ENCODE measurements at places on chromosomes 16 and 17. TPM values are rescaled to one million over a fixed set of nuclear protein-coding genes. Genes with fewer than 3 reads are reported as not detected.

DNA sequence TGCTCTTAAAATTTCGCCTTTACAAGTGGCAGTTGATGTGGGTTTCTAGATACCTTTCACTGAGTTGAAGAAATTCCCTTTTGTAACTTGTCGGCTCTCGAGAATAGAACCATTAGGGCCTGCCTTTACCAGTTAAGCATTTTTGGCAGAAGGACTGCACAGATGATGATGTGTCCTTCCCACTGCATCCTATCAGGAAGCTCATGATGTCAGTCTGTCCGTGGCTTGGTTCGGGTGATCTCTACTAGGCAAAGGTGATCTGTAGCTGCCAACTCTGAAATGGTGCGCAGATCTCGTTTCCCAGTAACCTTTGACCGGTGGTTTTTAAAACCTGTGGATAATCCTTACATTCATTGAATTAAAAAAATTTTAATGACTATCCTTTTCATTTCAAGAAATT, 49.7 kb downstream of the ZNRF1 start:
- H3K27ac ChIP-seq: no peak overlapping the region
- peaks cover 13% of the 10 kb centered on the region for H3K4me1 ChIP-seq
- H3K27me3 ChIP-seq: no peaks in the 10 kb centered on the region

- no peaks in the 10 kb centered on the region for H3K36me3 ChIP-seq
- no peaks in the 10 kb centered on the region for H3K27me3 ChIP-seq
- no peak overlapping the region for H3K4me3 ChIP-seq
- no peak for DNase-seq
- no peaks in the 10 kb centered on the region for H3K4me1 ChIP-seq
Measured at GRCh38 chr17:61259360-61259759, 140.3 kb upstream of the TBX2 start.

Gene CLUH
- total RNA-seq: 46.6 TPM

DNA sequence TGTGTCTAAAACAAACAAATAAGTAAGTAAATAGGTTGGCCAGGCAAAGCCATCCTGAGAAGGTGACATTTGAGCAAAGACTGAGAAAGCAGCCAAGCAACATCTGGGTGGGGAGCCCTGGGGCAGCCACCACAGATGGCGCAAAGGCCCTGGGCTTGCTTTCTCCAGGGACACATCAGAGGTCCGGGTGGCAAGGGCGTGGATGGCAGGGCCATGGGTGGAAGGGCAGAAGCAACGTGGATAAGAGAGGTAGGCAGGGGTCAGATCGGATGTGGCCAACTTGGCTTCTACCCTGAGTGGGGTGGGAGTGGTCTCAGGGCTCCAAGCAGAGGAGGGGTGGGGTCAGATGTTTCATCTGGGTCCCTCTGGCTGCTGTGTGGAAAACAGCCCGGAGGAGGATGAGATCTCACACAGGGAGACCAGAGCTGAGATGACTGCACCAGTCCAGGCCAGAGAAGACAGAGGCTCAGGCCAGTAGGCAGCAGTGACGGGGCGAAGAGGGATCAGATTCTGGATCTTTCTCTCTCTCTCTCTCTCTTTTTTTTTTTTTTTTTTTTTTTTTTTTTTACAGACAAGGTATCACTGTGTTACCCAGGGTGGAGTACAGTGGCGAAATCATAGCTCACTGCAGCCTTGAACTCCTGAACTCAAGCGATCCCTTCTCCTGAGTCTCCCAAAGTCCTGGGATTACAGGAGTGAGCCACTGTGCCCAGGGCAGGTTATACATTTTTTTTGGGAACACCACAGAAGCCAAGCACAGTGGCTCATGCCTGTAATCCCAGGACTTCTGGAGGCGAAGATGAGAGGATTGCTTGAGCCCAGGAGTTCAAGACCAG, 6.1 kb upstream of the SPN start:
- DNase-seq: no peak
- no peak overlapping the region for H3K4me3 ChIP-seq
- no peaks in the 10 kb centered on the region for H3K36me3 ChIP-seq

DNA sequence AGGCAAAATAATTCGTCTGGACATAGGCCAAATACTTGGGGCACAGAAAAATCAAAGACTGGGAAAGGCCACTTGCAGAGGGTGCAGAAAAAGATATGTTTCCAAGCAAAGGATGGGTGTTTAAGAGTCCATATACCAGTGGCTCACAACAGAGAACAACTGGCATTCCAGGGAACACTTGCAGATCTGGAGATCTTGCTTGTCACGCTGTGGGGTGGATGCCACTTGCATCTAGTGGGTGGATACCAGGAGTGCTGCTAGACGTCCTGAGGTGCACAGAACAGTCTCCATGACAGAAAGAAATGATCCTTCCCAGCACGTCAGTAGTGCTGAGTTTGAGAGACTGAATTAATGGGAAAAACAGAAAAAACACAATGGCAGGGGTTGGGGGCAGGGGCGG, 8.4 kb downstream of the CBX8 start:
- H3K36me3 ChIP-seq: no peaks in the 10 kb centered on the region
- peaks cover 5% of the 10 kb centered on the region for H3K4me1 ChIP-seq
- no peak overlapping the region for H3K4me3 ChIP-seq

Gene PPP1R27
- not detected for total RNA-seq

GRCh38 chr16:19292186-19292585, 6.7 kb downstream of the CLEC19A start:
- H3K36me3 ChIP-seq: no peaks in the 10 kb centered on the region
- no peaks in the 10 kb centered on the region for H3K4me1 ChIP-seq
- no peak overlapping the region for H3K4me3 ChIP-seq
- no peak for DNase-seq
- H3K27me3 ChIP-seq: no peaks in the 10 kb centered on the region

GRCh38 chr16:89695086-89695874, 6.2 kb downstream of the SPATA2L start:
- no peak overlapping the region for H3K4me3 ChIP-seq
- H3K4me1 ChIP-seq: peaks cover under 1% of the 10 kb centered on the region
- H3K36me3 ChIP-seq: no peaks in the 10 kb centered on the region
- H3K27me3 ChIP-seq: no peaks in the 10 kb centered on the region
- DNase-seq: no peak
- H3K27ac ChIP-seq: no peak overlapping the region

GRCh38 chr16:78485188-78485916, 385.9 kb downstream of the WWOX start:
- DNase-seq: no peak
- H3K27me3 ChIP-seq: no peaks in the 10 kb centered on the region
- no peak overlapping the region for H3K4me3 ChIP-seq
- H3K36me3 ChIP-seq: no peaks in the 10 kb centered on the region
- peaks cover 10% of the 10 kb centered on the region for H3K4me1 ChIP-seq
- H3K27ac ChIP-seq: no peak overlapping the region

GRCh38 chr16:1019231-1020090, 37.9 kb downstream of the SOX8 start:
- H3K36me3 ChIP-seq: no peaks in the 10 kb centered on the region
- DNase-seq: peak; percentile 47
- no peaks in the 10 kb centered on the region for H3K27me3 ChIP-seq
- H3K4me1 ChIP-seq: peaks cover 7% of the 10 kb centered on the region
- no peak overlapping the region for H3K4me3 ChIP-seq

Gene MMP25
- 0.65 TPM for total RNA-seq

GRCh38 chr16:83458612-83459011, 349.2 kb upstream of the HSBP1 start:
- no peaks in the 10 kb centered on the region for H3K27me3 ChIP-seq
- no peak overlapping the region for H3K4me3 ChIP-seq
- no peaks in the 10 kb centered on the region for H3K36me3 ChIP-seq
- H3K27ac ChIP-seq: no peak overlapping the region

Gene KRTAP9-8
- total RNA-seq: not detected

DNA sequence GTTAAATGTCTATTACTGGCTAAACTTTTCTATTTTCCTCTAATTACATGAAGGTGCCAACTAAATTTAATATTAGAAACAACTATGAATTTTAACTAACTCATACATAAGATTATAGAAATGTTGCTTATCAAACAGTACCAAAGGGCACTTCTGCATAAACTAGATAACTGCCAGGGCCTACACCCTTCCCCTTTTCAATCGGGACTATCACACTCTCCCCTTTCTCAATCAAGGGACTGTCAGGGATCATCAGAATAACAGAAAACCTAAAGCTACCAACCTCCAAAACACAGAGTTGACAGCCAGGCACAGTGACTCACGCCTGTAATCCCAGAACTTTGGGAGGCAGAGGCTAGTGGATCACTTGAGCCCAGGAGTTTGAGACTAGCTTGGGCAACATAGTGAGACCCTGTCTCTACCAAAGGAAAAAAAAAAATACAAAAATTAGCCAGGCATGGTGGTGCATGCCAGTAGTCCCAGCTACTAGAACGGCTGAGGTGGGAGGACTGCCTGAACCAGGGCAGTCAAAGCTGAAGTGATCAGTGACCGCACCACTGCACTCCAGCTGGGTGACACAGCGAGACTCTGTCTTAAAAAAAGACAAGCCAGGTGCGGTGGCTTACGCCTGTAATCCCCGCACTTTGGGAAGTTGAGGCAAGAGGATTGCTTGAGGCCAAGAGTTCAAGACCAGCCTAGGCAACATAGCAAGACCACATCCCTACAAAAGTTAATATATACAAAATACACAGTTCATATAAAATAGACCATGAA, 3.2 kb upstream of the PHLPP2 start:
- no peak overlapping the region for H3K4me3 ChIP-seq
- no peaks in the 10 kb centered on the region for H3K27me3 ChIP-seq
- no peaks in the 10 kb centered on the region for H3K36me3 ChIP-seq

DNA sequence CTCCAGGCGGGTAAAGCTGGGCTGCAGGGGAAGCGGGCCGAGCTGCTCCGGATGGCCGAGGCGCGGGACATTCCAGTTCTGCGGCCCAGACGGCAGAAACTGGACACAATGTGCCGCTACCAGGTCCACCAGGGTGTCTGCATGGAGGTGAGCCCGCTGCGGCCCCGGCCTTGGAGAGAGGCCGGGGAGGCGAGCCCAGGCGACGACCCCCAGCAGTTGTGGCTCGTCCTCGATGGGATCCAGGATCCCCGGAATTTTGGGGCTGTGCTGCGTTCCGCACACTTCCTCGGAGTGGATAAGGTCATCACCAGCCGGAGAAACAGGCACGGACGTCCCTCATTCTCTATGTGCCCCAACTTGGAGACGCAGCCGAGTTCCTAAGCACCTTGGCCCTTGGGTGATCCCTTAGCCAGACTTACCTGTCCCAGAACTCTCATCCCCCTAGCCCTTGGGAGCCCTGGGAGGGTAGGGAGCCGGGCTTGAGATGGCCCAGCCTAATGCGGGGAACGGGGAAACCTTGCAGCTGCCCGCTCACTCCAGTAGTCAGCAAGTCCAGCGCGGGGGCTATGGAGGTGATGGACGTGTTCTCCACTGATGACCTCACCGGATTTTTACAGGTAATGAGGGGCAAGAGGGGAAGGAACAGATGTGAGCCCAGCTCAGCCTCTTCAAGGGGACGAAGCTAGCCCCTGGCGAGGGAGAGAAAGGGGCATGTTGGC, 806 bp downstream of the MRM1 start:
- H3K4me3 ChIP-seq: peak overlapping the region; percentile 80
- no peaks in the 10 kb centered on the region for H3K36me3 ChIP-seq
- H3K4me1 ChIP-seq: peaks cover 5% of the 10 kb centered on the region

DNA sequence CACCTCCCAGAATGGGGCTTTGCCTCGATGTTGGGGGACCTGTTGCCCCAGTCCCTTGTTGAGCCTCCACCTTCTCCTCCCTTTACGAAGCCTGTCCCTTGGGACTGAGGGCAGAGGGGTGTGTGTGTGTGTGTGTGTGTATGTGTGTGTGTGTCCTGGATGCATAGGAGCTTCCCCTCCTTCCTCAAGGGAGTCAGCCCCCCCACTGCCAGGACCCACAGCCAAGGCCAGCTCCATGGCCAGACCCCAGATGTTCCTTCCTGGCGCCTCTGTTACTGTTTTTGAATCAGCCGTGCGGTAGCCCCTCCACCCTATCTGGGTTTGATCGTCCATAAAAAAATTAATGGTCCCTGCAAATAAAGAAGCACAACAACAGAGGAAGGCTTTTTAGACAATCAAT, 17.7 kb upstream of the DOK4 start:
- H3K27me3 ChIP-seq: no peaks in the 10 kb centered on the region
- no peak for DNase-seq
- no peaks in the 10 kb centered on the region for H3K36me3 ChIP-seq
- no peak overlapping the region for H3K4me3 ChIP-seq

GRCh38 chr16:4496305-4496704, 20.1 kb downstream of the HMOX2 start:
- H3K4me3 ChIP-seq: no peak overlapping the region
- H3K36me3 ChIP-seq: no peaks in the 10 kb centered on the region
- H3K4me1 ChIP-seq: peaks cover 6% of the 10 kb centered on the region

Gene CES1
- 50.5 TPM for total RNA-seq

DNA sequence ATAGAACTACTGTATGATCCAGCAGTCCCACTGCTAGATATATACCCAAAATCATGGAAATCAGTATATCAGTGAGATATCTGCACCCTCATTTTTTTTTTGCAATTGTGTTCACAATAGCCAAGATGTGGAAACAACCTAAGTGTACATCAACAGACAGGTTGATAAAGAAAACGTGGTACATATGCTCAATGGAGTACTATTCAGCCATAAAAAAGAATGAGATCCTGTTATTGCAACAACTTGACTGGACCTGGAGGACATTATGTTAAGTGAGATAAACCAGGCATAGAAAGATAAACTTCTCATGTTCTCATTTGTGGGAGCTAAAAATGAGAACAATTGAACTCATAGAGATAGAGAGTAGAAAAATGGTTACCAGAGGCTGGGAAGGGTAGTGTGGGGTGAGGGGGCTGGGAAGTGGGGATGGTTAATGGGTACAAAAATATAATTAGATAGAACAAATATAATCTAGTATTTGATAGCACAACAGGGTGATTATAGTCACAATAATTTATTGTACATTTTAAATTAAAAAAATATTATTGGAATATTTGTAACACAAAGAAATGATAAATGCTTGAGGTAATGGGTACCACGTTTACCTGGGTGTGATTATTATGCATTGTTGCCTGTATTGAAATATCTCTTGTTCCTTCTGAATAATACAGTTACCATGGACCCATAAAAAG, 7.8 kb upstream of the KRT10 start:
- no peak overlapping the region for H3K27ac ChIP-seq
- no peak for DNase-seq
- no peak overlapping the region for H3K4me3 ChIP-seq
- H3K4me1 ChIP-seq: no peaks in the 10 kb centered on the region

DNA sequence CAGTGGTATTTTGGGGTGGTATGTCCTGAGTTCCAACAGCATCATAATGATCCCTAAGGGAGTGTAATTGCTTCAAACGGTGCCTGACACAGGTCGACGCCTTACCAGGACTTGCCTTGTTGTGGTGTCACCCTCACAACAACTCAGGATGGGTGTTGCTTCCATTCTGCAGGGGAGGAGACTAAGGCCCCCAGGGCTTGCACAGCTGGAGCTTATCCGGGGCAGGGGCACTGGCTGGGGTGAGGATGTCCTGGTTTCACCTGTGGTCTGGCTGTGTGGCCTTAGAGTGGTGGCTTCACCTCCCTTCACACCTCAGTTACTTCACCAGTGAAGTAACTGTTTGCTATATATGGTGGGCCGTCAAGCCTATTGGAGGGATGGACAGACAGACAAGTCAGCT, 23.3 kb downstream of the LLGL2 start:
- H3K27ac ChIP-seq: no peak overlapping the region
- no peaks in the 10 kb centered on the region for H3K4me1 ChIP-seq
- no peak for DNase-seq
- no peaks in the 10 kb centered on the region for H3K36me3 ChIP-seq
- no peaks in the 10 kb centered on the region for H3K27me3 ChIP-seq
